ENCODE measurements at places on chromosomes 2 and 18.

GRCh38 chr2:186518945-186519344 lies 32.9 kb downstream of the ZC3H15 start:
- DNase-seq: no peak

DNA sequence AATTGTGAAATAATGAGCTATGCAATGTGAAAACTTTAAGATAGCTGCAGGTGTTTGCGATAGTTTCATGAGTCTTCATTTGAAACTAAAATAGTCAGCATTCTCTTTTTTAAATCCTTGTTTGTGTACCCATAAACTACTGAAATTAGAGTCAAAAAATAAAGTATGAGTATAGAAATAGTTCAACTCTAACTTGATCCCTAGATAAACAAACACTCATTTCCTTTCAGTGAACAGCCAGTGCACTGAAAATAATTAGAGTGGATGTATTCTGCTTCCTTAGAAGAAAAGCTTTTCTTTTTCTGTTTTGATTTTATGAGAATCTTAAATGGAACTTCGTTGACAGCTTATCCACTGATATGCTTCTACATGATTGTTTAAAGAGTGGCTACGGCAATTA lies 1033.4 kb downstream of the SOCS6 start:
- DNase-seq: no peak

- DNase-seq: no peak
These were observed 155.6 kb upstream of the DSEL start for GRCh38 chr18:67672155-67672554.

- no peak for DNase-seq
These were observed 2.7 kb downstream of the RASGRP3 start for GRCh38 chr2:33478968-33479731.

DNA sequence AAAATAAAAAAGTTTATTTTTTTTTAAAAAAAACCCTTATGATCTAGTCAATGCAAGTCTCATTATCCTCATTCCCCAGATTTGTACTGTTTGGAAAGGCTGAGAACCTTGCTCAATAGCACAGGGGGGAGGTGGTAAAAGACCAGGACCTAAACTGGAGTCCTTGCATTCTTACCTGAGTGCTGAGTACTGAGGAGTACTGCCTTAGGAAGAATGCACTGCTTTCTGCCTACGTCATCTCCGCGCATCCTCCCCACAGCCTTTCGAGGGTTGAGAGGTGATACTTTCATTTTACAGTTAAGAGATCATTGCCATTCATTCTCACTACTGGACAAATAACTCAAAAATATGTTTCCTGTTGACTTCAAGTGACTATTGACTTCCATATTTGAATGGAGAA lies 73.8 kb downstream of the MAP3K20 start:
- DNase-seq: no peak

- DNase-seq: no peak
These were observed 106.1 kb downstream of the ICA1L start for GRCh38 chr2:202765436-202765835.

All from DMS 273 treated with DMSO at 0.1 percent for 48 hours (cell line).